ENCODE measurements at places on chromosomes 1 and 21.

- no peaks in the 10 kb centered on the region for H3K27me3 ChIP-seq
- no peak overlapping the region for H3K27ac ChIP-seq
- H3K36me3 ChIP-seq, result no peaks in the 10 kb centered on the region
- H3K4me1 ChIP-seq, result no peaks in the 10 kb centered on the region
Observed at GRCh38 chr1:10019561-10019960, 13.2 kb upstream of the UBE4B start.

GRCh38 chr1:206117151-206117948 lies at the start of gene AVPR1B:
Gene AVPR1B, minus strand, starts transcription at chr1:206117388. Its CDS starts 498 bp downstream, at chr1:206116890.
- H3K27me3 ChIP-seq, result peaks cover 16% of the 10 kb centered on the region
- H3K27ac ChIP-seq, result no peak within 1 kb of the TSS
- H3K4me3 ChIP-seq, result no peak within 1 kb of the TSS
- H3K36me3 ChIP-seq, result no peaks in the 10 kb centered on the region
- DNase-seq, result no peak

DNA sequence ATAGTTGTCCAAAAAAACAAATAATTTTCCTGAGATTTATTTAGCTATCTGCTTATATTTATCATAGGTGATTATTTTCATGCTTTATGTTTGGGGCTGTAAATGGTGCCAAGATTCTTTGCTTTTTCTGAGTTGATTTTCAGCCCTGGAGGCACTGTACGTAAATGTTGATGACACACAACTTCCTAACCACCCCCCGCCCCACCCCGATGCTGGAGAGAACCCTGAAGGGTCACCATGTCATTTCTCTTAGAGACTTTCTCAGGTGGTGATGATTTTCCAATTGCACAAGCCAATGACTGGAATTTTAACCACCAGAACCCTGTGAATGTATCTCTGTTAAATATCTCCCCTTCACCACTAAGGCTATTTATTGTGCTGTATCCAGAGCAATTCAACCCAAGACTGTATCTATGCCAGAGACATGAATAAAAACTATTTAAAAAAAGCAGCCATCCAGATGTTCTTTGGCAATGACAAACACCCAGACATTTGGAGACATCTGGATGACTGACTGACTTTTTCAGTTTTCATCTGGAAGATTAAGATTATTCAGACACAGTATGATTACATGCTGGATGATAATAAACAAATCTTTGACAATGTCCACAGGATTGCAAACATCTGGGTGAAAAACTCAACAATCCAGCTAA lies 346.0 kb downstream of the LMX1A start:
- no peaks in the 10 kb centered on the region for H3K4me1 ChIP-seq
- no peaks in the 10 kb centered on the region for H3K36me3 ChIP-seq
- DNase-seq, result no peak
- no peak overlapping the region for H3K4me3 ChIP-seq
- no peaks in the 10 kb centered on the region for H3K27me3 ChIP-seq

GRCh38 chr21:41578083-41578482 lies 70.1 kb upstream of the TMPRSS2 start:
- H3K4me3 ChIP-seq, result no peak overlapping the region
- H3K27ac ChIP-seq, result no peak overlapping the region
- H3K27me3 ChIP-seq, result peaks cover 9% of the 10 kb centered on the region
- H3K4me1 ChIP-seq, result no peaks in the 10 kb centered on the region

DNA sequence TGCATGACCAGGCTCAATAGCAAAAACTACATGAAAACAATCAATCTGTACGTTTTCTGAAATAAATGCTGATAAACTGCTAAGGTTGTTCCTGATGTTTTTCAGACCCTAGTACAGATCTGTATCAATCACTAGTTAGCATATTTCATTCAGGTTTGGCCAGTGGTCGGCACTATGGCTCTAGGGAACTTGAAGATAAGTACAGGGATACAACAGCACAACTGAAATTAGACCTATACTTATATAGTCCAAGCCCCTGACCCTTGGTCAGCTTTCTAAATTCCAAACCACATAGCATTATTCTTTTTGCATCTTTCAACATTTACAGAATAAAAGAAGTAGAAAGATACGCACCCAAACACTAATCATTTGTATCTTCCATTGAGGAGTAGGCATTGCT lies 142.7 kb downstream of the PLPPR4 start:
- H3K27ac ChIP-seq, result no peak overlapping the region
- H3K27me3 ChIP-seq, result no peaks in the 10 kb centered on the region
- H3K4me1 ChIP-seq, result no peaks in the 10 kb centered on the region
- no peaks in the 10 kb centered on the region for H3K36me3 ChIP-seq

DNA sequence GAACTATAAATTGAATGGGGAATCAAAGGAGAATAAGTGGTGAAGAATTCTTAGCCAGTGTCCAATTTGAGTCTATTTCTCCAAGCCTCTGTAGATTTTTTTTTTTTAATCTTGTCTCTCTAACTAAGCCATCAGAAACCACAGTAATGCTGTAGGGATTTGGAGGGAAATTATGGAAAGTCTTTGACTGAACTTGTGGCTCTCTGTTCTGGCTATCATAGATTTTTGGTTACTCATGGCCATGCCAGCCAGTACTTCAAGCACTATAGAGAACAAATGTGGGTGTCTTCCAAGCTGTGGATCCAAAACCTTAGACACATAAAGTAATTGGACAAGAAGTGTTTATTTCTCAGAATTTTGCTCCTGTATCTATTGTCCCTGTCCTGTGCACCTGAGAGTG lies 147.9 kb downstream of the LRRC40 start:
- no peaks in the 10 kb centered on the region for H3K27me3 ChIP-seq
- H3K36me3 ChIP-seq, result no peaks in the 10 kb centered on the region
- H3K27ac ChIP-seq, result no peak overlapping the region
- H3K4me3 ChIP-seq, result no peak overlapping the region
- H3K4me1 ChIP-seq, result no peaks in the 10 kb centered on the region

DNA sequence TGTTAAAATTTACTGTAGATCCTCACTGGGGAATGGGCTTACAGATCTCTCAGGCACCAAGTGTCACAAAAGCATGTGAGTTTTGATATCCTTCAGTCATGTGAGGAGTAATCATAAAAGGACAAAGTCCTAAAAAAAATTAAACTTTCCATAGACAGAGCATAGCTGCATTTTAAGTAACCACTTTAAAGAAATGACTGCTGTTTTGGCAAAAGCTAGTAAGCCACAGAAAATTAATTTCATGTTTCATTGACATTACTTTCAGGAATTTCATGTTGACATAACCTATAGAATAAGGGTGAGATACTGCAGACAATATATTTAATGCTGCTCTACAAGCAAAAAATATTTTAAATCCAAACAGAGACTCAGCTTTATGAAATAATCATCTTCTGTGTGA lies 156.3 kb downstream of the LYPLAL1 start:
- no peaks in the 10 kb centered on the region for H3K36me3 ChIP-seq
- H3K4me3 ChIP-seq, result no peak overlapping the region
- no peaks in the 10 kb centered on the region for H3K4me1 ChIP-seq
- no peak overlapping the region for H3K27ac ChIP-seq
- no peak for DNase-seq
- no peaks in the 10 kb centered on the region for H3K27me3 ChIP-seq

GRCh38 chr1:76940571-76941335 lies 73.5 kb downstream of the ST6GALNAC5 start:
- no peak overlapping the region for H3K27ac ChIP-seq
- H3K4me3 ChIP-seq, result no peak overlapping the region
- H3K36me3 ChIP-seq, result no peaks in the 10 kb centered on the region
- H3K27me3 ChIP-seq, result peaks cover 1% of the 10 kb centered on the region
- no peaks in the 10 kb centered on the region for H3K4me1 ChIP-seq

DNA sequence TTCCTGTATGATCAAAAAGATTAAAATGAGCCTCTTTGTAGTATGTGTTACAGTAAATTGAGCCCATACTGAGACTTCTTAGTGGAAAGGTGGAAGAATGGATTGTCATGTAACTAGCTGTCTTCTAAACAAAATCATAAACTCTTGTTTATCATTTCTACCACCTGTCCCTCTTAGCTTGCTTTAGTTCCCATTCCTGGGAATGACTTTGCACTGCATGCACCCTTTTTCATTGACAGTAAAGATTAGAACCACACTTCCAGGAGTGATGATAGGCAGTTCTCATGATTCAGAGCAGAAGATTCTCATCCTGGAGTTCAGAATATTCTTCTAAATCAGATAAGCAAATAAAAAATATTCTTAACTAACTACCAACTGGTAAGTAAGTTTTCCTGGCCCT lies 28.0 kb downstream of the DENND2D start:
- DNase-seq, result no peak
- H3K27me3 ChIP-seq, result no peaks in the 10 kb centered on the region
- H3K27ac ChIP-seq, result peak overlapping the region; percentile 3

- no peaks in the 10 kb centered on the region for H3K27me3 ChIP-seq
- no peak overlapping the region for H3K4me3 ChIP-seq
- H3K4me1 ChIP-seq, result no peaks in the 10 kb centered on the region
Observed at GRCh38 chr1:48726557-48727215, 50.0 kb downstream of the BEND5 start.

- no peak overlapping the region for H3K4me3 ChIP-seq
- no peak for DNase-seq
- H3K27me3 ChIP-seq, result peaks cover 3% of the 10 kb centered on the region
- no peaks in the 10 kb centered on the region for H3K36me3 ChIP-seq
Observed at GRCh38 chr1:91585982-91586381, 85.3 kb downstream of the CDC7 start.

GRCh38 chr1:87735750-87736149 lies 407.1 kb downstream of the LMO4 start:
- H3K36me3 ChIP-seq, result no peaks in the 10 kb centered on the region
- DNase-seq, result no peak
- H3K4me3 ChIP-seq, result no peak overlapping the region
- no peaks in the 10 kb centered on the region for H3K27me3 ChIP-seq

GRCh38 chr1:202697038-202697437 lies 13.2 kb downstream of the SYT2 start:
- H3K27me3 ChIP-seq, result peaks cover 10% of the 10 kb centered on the region
- no peak for DNase-seq
- H3K27ac ChIP-seq, result no peak overlapping the region
- H3K4me3 ChIP-seq, result no peak overlapping the region
- H3K36me3 ChIP-seq, result no peaks in the 10 kb centered on the region
- H3K4me1 ChIP-seq, result no peaks in the 10 kb centered on the region

DNA sequence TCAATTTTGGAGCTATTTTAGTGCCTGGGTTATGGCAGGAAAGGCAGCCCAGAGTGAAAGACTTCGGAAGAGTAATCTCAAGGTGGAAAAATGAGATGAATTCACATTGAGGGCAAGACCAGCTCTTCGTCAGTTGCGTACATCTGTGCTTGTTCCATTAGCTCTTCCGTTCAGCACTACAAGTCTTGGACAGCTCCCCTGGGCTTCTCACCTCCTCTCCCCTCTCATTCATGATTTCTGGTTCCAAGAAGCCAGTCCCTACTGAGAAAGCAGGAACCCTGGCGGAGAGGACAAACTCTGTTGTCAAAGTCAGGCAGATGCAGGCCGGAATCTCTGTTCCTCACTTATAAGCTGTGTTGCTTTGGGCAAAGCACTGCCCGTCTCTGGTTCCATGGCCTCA lies 76.5 kb downstream of the ACTL8 start:
- H3K27ac ChIP-seq, result no peak overlapping the region
- no peaks in the 10 kb centered on the region for H3K4me1 ChIP-seq
- no peak for DNase-seq

DNA sequence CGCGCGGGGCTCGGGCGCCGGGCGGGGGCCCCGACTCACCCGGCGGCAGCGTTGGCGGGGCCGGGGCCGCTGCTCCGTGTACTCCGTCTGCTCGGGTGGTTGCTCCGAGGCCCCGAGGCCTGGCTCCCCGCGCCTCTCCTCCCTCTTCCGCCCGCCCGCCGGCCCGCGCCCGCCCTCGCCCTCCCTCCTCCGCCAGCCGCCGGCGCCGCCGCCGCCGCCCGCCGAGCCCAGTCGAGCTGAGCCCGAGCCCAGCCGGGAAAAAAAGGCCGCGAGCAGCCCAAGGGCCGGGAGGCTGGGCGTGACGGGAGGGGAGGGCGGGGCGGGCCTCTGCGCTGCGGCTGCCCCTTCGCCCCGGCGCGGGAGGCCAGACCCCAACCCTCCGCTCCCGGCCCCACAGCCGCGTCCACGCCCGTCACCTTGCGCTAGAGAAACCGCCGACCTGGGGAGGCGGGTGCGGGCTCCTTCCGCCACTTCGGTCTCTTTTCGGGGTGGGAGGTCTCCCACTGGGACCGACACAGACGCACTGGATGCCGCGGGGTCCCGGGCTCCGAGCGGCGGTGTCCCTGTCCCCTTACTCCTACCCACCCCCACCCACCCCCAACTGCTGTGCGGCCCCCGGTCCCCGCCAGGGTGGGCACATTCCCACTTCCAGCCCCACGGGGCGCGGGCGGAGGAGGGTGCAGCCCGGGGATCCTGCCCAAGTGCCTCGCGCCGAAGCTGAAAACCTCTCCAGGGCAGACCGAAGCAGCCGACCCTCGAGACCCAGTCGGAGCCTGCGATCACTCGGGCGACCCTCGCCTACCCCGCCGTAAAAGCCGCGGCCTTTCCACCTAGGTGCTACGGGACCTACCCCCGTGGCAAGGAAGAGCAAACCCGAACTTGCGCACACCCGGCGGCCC lies at the start of gene CERS2:
CERS2 (minus strand) TSS at position 256 of the 899 bp plus-strand sequence. CDS start 5,745 bp downstream, outside the sequence.
- no peaks in the 10 kb centered on the region for H3K36me3 ChIP-seq
- H3K27me3 ChIP-seq, result no peaks in the 10 kb centered on the region
- peak within 1 kb of the TSS; percentile 82 for H3K4me3 ChIP-seq
- peak; percentile 71 for DNase-seq

DNA sequence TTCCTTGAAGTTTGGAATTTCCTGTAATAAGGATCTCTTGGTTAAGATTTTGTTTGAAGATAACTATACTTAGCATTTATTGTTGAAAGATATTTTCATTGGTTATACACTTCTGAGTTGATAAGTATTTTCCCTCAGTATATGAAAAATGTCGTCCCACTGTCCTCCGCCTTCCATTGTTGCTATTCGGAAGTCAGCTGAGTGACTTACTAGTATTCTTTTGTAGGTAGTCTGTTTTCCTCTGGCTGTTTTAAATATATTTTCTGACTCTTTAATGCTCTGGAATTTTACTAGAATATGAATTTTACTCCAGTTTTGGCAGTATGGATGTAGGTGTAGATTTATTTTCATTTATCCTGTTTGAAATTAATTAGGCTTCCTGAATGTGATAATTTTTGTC lies 498.7 kb upstream of the NFIA start:
- no peak overlapping the region for H3K27ac ChIP-seq
- H3K4me3 ChIP-seq, result no peak overlapping the region
- no peak for DNase-seq
- H3K27me3 ChIP-seq, result no peaks in the 10 kb centered on the region
- H3K36me3 ChIP-seq, result no peaks in the 10 kb centered on the region
- H3K4me1 ChIP-seq, result no peaks in the 10 kb centered on the region

DNA sequence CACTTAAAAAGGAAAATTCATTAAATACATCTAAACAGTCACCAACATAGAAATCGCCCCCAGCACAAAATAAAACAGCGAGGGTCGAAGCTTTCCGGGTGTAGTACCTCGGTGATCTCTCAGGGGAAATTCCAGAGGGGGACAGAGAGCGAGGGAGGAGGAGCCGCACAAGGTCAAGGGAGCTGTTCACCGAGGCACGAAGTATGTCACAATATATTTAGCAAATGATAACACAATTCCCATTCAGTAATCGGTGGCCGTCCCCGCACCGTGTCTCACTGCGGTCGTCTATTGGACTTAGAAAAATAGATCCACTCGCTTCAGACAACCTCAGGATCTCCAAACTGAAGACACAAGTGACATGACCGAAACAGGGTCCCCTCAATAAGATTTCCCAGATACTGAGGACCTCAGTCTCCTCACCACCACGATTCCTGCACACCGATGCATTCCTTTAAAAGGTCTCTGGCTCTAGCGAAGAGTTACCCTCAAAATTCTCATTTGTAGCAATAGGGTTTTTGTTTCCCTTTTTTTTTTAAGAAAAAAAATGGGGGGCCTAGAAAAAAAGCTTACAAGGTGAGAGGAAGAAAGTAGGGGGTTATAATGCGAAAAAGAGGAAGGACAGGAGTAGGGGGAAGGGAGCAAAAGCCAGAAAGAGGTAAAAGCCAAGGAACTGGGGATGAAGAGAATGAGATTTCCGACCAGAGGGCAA lies 1.1 kb downstream of the LPGAT1 start:
- H3K27ac ChIP-seq, result no peak overlapping the region
- H3K36me3 ChIP-seq, result no peaks in the 10 kb centered on the region
- DNase-seq, result no peak
- peaks cover 31% of the 10 kb centered on the region for H3K4me1 ChIP-seq
- no peaks in the 10 kb centered on the region for H3K27me3 ChIP-seq
